Brain (organoid and tissue), 16 donors: ENCODE measurements at places on chromosomes 3 and 15. TPM values are rescaled to one million over a fixed set of nuclear protein-coding genes. Genes with fewer than 3 reads are reported as not detected.

The SCN5A gene
- 1.4 TPM for polyA plus RNA-seq

The TTLL3 gene
- 4.8 TPM for polyA plus RNA-seq

The MST1R gene
- 1.6 TPM for polyA plus RNA-seq

The NLGN1 gene
- 6.3 TPM for polyA plus RNA-seq

The GREM1 gene
- polyA plus RNA-seq = 4.4 TPM

The CGNL1 gene
- polyA plus RNA-seq = 9.1 TPM

The SLC22A14 gene
- polyA plus RNA-seq = not detected
